BJ (cell line): ENCODE measurements at places on chromosomes 7 and 10. TPM values are rescaled to one million over a fixed set of nuclear protein-coding genes. Genes with fewer than 3 reads are reported as not detected.

GRCh38 chr10:34102893-34103506 is 712.1 kb downstream of the PARD3 start:
- DNase-seq, result peak; percentile 56

- DNase-seq, result no peak
These were observed 128.8 kb downstream of the ZMIZ1 start for GRCh38 chr10:79197558-79197957.

DNA sequence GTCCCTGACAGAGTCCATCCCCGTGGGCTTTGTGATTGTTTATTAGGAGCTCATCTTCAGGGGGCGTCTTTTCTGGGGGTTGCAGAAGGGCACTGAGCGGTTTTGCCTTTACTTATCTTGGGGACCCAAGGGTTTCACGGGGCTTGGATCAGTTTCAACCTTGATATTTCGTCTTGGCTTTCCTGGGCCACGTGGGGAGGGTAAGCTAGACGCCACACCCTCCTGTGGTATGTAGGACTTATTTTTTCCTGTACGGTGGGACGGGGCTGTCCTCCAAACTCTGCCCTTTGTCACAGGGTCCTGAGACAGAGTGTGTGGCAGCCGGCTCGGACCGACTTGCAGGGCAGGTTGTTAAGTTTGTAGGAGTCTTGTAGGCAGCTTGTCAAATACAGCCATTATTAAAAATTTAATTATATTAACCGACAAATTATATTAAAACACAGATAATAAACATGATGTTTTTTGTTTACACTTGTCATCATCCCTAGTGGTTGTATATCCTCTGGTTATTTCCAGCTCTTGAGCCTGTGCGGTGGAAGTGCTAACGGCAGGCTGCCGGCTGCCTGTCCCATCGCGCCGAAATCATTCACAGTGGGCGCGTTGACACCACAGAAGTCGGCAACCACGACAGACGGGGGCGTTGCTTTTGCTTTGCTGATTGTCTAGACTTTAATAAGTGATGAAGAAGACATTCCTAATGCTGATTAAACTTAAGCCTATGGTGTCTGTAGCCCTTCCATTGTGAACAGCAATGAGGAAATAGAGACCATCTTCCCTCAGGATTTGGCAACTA is 193.2 kb downstream of the DNAJB6 start:
- DNase-seq, result no peak

- DNase-seq, result no peak
These were observed 203.7 kb downstream of the CYP26A1 start for GRCh38 chr10:93277360-93277759.

The ANKRD2 gene
- polyA plus RNA-seq, result 0.16 and 0.37 TPM in 2 replicates

- no peak for DNase-seq
These were observed 6.6 kb upstream of the WDFY4 start for GRCh38 chr10:48678041-48678440.

The PON1 gene
- polyA plus RNA-seq, result not detected in 2 replicates

GRCh38 chr7:67105377-67105776 is 108.7 kb downstream of the TYW1 start:
- no peak for DNase-seq

- no peak for DNase-seq
These were observed 8.5 kb downstream of the RPS24 start for GRCh38 chr10:78042058-78042751.

- no peak for DNase-seq
These were observed 16.1 kb downstream of the MYL10 start for GRCh38 chr7:101612885-101613515.

DNA sequence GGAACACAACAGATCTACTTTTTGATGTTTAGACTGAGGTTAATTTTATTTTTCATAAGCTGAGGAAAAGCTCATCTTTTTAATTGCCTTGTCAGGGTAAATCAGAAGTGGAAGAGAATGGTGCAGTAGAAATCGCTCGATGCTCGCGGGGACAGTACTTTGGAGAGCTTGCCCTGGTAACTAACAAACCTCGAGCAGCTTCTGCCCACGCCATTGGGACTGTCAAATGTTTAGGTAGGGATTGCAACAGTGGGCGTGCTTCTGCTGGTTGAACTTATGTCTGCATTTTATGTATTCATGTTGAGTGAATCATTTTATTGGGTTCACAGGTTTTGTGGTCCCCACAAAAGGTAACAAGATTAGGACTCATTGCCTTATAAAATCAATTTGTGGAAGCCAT is 11.7 kb upstream of the HBP1 start:
- DNase-seq, result no peak

GRCh38 chr10:2445370-2445769 is 622.0 kb upstream of the PFKP start:
- DNase-seq, result no peak

The PNLIPRP1 gene
- polyA plus RNA-seq, result not detected in 2 replicates

The AHCYL2 gene
- 7.8 and 11.4 TPM in 2 replicates for polyA plus RNA-seq

- no peak for DNase-seq
These were observed 148.5 kb downstream of the PTPN20 start for GRCh38 chr10:47059606-47060311.

- DNase-seq, result no peak
These were observed 11.1 kb downstream of the ERVW-1 start for GRCh38 chr7:92466682-92467081.

GRCh38 chr7:75962607-75963380 is 31.6 kb downstream of the TMEM120A start:
- DNase-seq, result peak; percentile 49

- no peak for DNase-seq
These were observed 2.0 kb downstream of the DBNL start for GRCh38 chr7:44046321-44047061.

DNA sequence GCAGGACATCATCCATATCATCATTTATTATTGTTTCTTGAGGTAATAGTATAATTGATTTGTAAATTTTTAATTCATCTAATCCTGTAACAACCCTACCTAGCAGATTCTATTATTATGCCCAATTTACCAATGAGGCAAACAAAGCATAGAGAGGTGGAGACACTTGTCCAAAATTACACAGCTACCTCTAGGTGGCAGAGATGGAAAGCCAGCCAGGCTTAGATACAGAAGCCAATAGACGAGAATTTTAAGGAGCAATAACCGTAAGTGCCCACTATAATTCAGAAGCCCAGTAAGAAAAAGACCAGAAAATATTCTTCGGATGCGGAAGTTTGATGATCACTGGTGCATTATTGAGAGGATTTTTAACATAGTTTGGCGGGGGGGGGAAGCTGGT is 54.0 kb downstream of the ANK3 start:
- DNase-seq, result no peak

The CCDC146 gene
- polyA plus RNA-seq, result 1.3 and 1.6 TPM in 2 replicates

The SPDYE2 gene
- polyA plus RNA-seq, result not detected in 2 replicates

DNA sequence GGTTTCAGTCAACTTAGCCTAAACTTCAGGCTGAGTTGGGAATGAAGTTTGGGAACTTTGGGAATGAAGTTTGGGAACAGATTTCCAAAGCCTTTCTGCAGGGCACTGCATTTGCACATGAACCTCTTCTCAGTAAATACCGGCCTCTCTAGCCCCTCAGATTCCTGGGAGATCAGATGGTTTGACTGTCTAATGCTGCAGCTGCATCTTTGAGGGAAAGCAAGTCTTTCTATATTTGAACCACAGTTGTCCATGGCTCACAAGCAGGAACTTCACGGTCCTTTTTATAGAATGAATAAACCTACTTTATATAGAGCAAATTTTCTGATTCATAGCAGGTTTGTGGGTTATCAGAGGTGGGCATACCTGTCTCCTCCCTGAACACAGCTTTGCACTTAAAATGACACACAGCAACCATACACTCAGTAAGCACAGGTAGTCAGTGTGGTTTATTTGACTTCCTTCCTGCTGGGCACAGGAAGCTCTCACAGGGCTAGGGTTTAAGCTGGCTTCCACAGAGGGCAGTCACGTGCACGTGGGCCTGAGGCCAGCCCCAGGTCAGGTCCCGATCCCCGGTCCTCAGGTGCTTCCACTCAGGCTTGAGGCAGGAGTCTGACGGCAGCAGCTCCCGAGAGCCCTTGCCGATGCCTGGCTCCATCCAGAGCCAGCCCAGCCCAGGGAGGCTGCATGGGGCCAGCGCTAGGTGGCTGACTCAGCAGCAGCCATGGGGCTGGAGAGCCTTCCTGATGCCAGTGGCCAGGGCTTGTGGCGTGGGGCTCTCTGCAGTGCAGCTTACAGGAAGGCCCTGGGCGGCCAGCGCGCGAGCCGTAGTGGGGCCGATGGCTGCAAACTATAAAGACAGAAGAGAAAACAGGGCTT is 12.8 kb upstream of the MMP21 start:
- DNase-seq, result no peak

The AOAH gene
- not detected in 2 replicates for polyA plus RNA-seq

DNA sequence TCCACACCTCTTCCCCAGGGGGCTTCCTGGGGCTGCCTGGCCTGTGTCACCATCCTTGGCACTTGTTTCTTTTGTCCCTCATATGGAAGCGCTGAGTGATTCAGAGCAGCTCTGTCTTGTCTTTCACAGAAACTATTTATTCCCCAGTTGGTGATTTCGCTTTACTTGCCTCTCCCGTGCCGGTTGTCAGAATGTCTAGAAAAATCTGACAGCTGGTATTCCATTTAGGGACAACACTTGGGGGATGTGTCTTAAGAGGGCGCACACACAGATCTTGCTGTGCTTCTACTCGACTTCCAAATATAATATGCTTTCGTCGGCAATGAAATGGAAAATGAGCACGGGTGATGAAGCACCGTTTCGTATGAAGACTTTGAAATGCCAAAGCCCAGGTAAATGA is 611.8 kb downstream of the CALN1 start:
- no peak for DNase-seq

GRCh38 chr10:88330174-88330573 is 252.9 kb downstream of the RNLS start:
- DNase-seq, result no peak

DNA sequence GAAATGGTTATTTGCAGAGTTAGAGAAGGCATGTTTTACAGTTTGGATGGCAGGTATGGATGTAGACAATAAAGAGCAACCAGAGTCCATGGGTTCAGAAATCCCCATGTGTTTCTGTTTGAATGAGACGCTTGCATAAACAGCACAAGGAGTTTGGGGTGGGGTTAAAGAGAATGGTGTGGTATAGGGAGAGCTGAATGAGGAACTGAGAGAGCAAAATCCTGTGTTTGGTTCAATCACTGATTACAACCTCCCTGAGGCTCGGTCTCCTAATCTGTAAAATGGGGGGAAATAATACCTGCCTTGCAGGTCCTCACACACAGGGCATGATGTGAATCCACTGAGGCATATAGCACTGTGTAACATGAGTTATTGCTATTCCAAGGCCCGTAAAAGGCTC is 23.7 kb downstream of the CAV1 start:
- no peak for DNase-seq

GRCh38 chr7:158397885-158398284 is 189.7 kb downstream of the PTPRN2 start:
- no peak for DNase-seq

DNA sequence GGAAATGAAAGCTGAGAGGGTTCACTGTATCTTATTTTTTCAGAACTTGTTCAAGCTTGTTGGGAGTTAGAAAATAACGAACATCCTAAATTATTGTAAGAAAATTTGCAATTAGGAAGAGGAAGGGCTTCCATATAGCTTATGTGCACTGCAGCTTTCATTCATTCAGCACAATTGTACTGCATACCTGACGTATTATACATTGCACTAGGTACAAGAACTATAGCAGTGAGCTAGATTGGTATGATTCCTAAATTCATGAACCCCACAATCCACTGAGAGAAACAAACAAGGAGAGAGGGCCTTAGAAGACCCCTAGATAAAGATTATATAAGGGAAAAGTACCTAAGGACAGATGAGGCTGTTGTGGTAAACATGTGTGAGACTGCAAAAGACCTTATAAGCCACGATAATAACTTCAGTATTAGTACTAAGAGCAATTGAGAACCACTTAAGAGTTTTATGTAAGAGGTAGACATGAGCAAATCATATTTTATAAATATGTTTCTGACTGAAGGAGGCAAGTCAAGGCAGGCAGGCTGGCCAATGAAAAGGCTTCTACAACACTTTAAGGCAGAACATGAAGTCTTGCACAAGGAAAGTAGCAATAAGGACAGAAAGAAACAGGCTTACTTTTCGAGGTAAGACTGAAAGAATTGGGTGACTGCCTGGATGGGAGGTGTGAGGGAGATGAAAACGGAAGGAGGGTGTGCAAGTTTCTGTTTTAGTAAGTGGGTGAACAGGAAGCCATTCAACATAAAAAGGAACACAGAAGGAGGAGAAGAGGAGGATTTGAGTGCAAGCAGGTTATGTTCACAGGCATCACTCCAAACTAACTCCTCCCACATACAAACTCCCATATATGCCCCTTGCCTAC is 77.9 kb upstream of the LRRN3 start:
- no peak for DNase-seq

The AKR1C4 gene
- polyA plus RNA-seq, result not detected in 2 replicates

- DNase-seq, result no peak
These were observed 20.7 kb downstream of the ZNF107 start for GRCh38 chr7:64686493-64687184.

The CNPY1 gene
- polyA plus RNA-seq, result not detected in 2 replicates

- DNase-seq, result no peak
These were observed 21.6 kb downstream of the GPNMB start for GRCh38 chr7:23268167-23268566.

DNA sequence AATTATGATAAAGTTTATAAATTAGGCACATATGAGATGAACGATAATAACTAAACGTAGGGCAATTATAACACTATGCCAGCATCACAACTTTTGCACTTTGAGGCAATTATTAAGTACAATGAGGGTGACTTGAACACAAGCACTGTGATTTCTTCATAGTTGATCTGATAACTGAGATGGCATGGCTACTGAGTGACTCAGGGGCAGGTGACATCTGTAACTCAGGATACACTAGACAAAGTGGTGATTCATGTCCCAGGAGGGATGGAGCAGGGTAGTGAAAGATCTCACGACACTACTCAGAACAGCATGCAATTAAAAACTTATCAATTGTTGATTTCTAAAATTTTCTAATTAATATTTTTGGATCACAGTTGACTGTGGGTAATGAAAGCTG is 98.3 kb upstream of the ARHGAP21 start:
- DNase-seq, result peak; percentile 1

DNA sequence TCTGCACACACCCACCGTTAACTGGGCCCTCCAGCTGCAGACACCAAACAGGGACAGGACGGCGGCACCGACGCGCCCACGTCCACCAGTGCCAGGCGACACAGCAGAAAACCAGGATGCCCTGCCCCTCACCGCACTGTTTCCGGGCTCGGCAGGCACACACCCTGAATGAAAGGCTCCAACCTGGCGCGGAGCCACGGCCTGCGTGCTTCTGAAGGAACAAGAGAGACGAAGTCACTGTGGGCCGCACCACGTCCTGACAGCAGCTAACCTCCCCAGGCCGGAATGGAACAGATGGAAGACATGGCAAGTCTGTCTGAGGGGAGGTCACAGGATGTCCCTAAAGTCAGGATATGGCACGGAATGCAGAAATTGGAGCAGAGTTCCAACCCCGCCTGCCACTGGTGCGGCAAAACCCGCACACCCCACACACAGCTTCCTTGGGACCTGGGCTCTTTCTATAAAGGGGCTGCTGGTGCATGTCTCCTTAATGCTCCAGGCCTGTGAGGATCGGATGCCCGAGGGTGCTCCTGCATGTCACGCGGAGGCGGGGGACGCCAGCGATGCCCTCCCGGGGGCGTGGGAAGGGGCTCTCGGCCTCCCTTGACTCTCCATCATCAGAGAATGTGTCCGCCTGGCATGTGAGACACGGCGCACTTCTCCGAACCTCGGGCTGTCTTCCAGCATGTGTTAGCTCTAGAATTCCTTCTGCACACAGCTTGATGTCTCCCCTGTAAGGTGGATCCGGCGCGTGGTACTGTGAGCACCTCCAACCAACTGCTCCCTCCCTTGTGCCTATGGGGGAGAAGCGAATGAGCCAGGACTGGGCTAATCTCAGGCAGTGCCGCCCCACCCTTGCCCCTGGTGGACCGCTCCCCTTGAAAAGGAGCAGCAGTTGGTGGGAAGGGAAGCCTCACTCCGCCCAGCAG is 3.9 kb upstream of the GPER1 start:
- no peak for DNase-seq
